ENCODE measurements at places on chromosomes 1 and 21. TPM values are rescaled to one million over a fixed set of nuclear protein-coding genes. Genes with fewer than 3 reads are reported as not detected.

Gene RAB13
- 135 TPM for total RNA-seq

Gene ADGRB2
- total RNA-seq, result 1.8 TPM

Gene SPRR3
- total RNA-seq, result 0.75 TPM

Gene CLIC6
- 3.0 TPM for total RNA-seq

Gene KRTAP10-10
- not detected for total RNA-seq

Gene FAM20B
- 55.6 TPM for total RNA-seq

Gene ENTREP3
- 28.7 TPM for total RNA-seq

Gene ARHGEF2
- 217 TPM for total RNA-seq

Gene ETV3L
- total RNA-seq, result not detected

Gene PLPPR5
- not detected for total RNA-seq

Gene TRIM67
- not detected for total RNA-seq

Gene TXNIP
- total RNA-seq, result 354 TPM

Gene EMC1
- 33.9 TPM for total RNA-seq

Gene CD247
- 4.3 TPM for total RNA-seq

Gene CACNA1S
- not detected for total RNA-seq
